ENCODE measurements at places on chromosomes 3 and 15.

DNA sequence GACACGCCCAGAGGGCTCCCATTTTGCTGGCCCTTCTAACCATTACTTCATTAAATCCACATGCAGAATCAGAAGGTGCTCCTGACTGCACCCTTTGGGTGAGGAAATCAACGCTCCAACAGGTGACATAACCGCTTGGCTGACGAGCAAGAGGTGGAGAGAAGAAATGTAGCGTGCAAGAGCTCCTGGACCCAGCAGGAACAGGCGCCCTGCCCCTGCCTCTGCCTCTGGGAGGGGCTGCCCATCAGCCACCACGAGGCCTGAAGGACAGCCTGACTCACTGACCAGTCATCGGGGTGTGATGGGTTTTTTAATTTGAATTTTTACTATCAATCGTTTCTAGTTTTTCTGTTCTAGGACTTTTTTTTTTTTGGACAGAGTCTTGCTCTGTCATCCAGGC, 218.2 kb downstream of the ADAMTS17 start:
- DNase-seq = no peak

DNA sequence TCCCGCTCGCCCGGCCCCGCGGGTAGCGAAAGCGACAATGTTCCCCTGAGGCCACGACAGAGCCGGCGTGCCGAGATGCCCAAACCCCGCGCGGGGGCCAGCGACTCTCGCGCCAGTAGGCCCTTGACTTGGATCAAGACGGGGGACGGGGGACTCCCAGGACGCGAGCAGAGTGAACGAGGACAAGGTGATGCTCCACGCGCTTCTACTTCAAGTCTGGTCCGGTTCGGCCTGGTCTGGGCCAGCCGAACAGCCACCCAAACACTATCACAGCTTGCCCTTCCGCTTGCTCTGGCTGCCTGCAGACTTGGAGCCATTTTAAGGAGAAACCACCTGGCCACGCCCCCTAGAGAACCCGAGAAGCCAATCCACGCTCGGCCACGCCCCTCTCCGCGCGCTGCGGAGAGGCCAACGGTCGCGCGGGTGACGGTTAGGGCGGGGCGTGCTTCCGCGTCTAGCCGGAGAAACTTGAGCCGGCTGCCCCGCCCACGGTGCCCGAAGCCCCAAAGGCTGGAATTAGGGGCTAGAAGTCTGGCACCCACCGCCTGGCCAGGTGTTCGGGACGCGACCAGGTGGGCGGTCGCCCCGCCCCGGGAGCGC, 608 bp upstream of the NDUFAF3 start:
- DNase-seq = peak; percentile 85

DNA sequence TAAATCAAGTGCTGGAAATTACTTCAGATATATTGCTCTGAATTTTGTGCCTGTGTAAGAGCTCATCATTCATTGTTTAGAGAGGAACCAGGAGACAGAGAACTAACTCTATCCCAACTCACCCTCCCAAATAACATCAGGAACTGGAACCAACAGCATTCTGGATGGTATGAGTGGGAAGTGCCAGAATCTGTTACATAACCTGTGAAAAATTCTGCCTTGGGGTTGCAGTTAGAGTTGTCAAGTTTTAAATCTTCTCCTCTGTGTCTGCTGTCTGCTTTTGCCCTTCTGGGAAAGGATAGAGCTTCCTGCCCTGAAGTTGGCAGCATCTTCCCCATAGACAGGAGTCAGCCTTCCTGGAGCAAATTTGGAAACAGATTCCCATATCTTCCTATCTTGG, 41.2 kb downstream of the TIMP4 start:
- DNase-seq = no peak

GRCh38 chr3:57699591-57699990, 6.7 kb upstream of the DENND6A start:
- DNase-seq = no peak

- peak; percentile 41 for DNase-seq
Observed at GRCh38 chr3:64859625-64860535, 172.1 kb upstream of the ADAMTS9 start.

DNA sequence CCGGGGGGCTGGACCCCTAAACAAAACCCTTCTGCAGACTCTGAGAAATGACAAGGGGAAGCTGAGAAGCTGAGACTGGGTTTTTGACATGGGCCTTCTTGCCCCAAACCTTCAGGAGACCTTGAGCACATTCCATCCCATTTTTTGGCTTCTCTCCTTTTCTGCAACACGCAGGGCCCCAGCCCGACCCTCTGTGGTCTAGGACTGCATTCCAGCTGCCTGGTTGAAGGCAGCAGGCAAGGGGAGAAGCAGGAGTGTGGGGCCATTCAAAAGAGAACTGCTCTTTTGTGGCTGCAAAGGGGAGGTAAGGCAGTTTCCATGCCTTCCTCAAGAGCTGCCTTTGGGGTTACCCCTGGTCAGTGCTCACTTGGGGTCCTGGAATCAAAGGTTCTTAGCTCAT, 263.0 kb downstream of the TLE3 start:
- no peak for DNase-seq

DNA sequence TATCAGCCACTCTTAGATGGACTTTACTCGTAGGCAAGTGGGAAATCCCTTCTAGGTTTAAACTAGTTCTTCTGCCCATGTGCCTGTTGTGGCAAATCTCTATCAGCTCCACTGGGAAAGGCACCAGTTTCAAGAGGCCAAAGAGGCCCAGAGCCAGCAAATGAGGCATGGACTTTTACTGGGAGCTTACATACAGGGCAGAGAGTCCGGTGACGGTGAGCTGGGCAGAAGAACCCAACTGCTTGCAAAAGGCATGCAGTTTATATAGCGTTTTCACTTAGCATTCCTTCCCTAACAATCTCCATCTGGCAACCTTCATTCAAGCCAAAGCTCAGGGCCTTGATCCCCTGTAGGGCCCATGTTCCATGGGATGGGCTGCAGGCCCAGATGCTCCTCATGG, 93.0 kb upstream of the C3orf80 start:
- no peak for DNase-seq

GRCh38 chr3:72390841-72391240, 457.4 kb downstream of the SHQ1 start:
- no peak for DNase-seq

DNA sequence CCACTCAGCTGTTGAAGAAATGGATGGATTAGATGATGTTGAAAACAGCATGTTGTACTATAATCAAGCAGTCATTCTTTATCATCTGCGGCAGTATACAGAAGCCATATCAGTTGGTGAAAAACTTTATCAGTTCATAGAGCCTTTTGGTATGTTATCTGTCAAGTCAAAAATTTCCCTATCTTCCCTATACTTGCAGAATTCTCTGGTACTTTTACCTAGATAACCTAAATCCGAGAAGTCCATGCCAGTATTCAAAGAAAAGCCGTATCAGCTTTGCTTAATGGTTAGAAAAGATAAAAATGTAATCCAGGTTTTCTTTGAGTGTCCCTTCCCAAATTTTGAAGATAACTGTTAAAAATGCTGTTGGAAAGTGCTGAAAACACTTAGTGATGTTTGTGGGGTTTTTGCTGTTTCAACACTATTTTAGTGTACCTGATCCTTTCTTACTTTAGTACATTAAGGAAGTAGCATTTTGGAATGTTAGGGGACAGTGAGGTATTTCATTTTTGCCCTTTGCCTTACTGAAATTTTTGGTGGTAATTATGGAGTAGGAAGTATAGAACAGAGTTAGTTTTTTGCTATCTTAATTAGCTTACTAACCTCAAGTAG, 23.8 kb downstream of the CNOT10 start:
- DNase-seq = no peak

DNA sequence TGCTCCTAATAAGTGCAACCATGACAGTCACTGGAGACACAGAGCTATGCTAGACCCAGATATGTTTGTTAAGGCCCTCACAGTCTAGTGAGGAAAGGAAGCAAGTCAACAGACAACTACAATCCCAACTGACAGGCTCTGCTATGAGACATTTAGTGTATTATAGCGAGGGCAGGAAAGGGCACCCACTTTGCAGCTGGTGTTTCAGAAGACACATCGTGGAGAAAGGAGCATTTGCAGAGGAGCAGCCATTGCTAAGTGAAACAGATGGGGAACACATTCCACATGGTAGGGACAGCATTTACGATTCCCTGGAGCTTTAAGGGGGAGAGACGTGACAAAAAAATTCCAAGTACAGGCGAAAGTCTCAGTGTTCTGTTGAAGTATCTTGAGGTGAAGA, 685.6 kb downstream of the AGBL1 start:
- DNase-seq = no peak

DNA sequence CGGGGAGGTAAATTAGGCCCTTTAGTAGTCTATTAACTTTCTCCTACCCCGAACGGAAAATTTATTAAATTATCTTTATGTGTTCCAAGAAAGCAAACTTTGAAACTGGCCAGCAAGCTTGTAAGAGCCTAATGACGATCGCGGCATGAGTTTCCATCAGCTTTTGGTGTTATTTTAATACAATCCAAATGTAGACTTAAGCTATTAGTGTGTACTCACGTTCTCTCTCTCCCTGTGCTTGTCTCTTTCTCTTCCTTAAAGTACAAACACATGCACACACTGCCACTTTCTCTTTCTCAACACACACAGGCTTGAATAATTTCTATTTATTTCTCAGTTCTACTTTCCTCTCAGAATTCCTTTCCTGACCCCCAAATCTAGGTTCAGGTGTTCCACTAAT, 108.8 kb upstream of the MME start:
- no peak for DNase-seq

Measured in non-pigmented ciliary epithelial cell (primary cell).